H9 (cell line): ENCODE measurements at places on chromosomes 2 and 18.

GRCh38 chr2:31086590-31086989 is 51.6 kb downstream of the GALNT14 start:
- DNase-seq = no peak

DNA sequence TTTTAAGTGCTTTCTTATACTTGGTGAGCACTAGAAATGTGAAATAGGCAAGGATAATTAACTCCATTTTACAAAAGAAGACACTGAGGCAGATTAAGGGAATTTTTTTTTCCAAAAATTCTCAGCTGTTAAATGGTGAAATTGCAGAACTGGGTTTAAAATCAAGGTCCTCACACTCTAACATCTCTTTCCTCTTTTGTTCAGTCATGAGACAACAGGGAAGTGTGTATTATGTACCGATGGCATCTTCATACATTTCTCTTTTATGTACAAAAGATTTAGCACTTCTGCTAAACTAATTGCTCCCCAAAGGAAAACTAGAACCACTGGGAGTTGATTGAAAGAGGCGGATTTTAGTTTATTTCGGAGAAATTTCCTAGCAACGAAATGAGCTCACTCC is 203.0 kb downstream of the SETBP1 start:
- DNase-seq = no peak

- no peak for DNase-seq
Measured at GRCh38 chr2:17805166-17805565, 11.1 kb upstream of the MSGN1 start.

- no peak for DNase-seq
Measured at GRCh38 chr18:41545091-41545888, 409.7 kb upstream of the PIK3C3 start.

- no peak for DNase-seq
Measured at GRCh38 chr18:3186678-3187658, 32.8 kb downstream of the MYOM1 start.

GRCh38 chr2:215598376-215598975 is 162.6 kb upstream of the FN1 start:
- no peak for DNase-seq

- DNase-seq = no peak
Measured at GRCh38 chr2:111201214-111201613, 80.5 kb downstream of the BCL2L11 start.

GRCh38 chr2:227363756-227364155 is 15.3 kb downstream of the TM4SF20 start:
- DNase-seq = no peak

- DNase-seq = no peak
Measured at GRCh38 chr2:70557171-70557838, 3.7 kb upstream of the TGFA start.
